NCI-H2081 treated with DMSO at 0.1 percent for 48 hours (cell line): ENCODE measurements at places on chromosomes 2 and 18.

- DNase-seq, result no peak
These were observed 69.1 kb downstream of the UXS1 start for GRCh38 chr2:106124905-106125549.

GRCh38 chr2:120220756-120221155, 2.4 kb downstream of the TMEM185B start:
- no peak for DNase-seq

DNA sequence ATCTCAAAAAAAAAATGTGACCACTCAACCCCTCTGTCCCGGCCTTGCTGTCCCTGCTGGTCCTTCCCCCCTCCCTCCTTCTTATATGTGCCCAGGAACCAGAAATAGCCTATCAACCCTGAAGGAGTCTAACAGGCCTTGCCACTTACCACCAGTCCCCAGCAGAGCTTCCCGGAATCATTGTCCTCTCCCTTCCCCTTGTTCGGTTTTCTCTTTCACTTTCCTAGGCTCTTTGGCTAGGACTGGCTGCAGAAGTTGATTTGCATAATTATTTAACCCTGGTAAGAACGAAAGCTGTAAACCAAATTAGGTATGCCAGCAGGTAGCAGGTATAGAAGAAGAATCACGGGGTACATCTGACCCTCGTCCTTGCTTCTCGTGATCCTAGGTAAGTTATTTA, 72.6 kb upstream of the ZNF532 start:
- no peak for DNase-seq

GRCh38 chr2:238291550-238292281, 3.3 kb upstream of the PER2 start:
- DNase-seq, result no peak

DNA sequence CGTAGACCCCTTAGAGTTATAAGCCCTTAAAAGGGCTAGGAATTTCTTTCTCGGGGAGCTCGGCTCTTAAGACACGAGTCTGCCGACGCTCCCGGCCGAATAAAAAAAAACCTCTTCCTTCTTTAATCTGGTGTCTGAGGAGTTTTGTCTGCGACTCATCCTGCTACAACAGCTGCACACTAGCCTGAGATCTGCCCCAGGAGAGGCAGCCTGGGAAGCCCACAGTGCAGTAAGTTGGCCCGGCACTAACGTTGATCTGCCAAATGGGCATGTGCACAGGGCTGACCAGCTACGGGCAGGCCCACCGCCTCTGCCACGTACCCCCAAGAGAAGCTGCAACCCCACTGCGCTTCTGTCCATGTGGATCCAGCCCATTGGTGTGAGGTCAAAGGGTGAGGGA, 8.4 kb upstream of the LIMS2 start:
- no peak for DNase-seq

DNA sequence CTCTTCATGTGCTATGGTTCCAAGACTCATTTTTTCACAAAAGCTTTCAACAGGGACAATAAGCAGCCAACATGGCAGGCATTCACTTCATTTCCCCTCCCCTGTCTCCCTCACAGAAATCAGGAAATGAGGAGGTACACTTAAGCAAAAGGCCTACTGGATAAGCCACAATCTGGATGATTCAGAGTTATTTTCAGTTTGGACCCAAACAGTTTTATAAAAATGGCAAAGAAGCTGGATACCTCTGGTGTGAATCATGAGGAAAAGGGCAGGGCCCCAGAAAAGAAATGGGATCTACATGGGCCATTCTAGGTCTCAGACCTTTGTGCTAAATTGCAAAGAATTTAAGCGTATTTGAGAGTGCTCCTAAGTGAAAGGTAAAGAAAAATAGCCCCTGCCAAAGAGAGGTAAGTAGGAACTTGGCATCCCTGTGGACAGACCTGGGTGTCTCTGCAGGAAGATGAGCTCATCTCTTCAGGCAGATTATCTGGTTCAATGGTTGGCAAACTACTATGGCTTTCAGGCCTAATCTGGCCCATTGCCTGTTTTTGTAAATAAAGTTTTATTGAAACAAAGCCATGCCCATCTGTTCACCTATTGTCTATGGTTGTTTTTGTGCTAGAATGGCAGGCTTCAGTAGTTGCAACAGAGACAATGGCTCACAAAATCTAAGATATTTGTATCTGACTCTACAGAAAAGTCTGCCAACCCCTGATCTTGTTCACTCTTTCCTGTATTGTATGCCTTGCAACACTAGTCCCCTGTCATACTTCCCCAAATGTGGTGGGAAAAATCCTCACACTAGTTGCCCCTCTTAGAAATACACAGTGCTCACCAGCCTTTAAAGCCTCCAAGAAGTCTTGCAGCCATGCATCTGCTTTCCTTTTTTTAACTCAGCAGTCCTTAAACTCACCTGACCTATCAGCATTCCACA, 315.0 kb downstream of the ALK start:
- DNase-seq, result no peak

DNA sequence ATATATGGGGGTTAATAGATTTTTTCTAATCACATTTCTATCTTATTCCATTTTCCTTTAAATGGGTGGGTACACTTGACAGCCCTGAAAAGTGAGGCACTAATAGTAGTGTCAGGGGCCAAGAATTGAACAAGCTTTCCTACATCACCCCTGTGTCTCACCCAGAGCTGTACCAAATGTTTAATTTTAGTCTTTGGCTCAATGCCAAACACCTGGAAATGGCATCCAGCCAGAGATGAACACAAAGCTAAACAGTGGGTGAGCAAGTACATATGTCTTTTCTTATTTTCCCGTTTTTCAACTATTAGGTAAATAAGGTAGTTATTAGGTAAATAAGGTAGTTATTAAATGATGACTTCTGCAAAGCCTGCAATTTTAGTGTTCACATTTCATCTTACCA, 276.3 kb upstream of the ERBB4 start:
- DNase-seq, result no peak

DNA sequence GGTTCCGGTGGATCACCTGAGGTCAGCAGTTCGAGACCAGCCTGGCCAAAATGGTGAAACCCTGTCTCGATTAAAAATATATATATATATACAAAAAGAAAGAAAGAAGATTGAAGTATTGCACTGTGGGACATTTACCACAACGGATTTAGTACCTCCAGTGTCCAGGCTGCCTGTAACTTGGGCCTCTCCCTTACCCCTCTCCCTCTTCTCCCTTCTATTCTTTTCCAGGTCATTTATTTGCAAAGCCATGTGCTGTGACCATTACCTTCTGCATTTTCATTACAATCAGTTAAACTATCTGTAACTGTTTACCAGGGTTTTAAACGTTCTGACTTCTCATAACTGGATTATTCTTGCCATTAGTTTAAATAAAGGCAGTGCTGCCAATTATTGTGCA, 400.9 kb upstream of the ZNF804A start:
- DNase-seq, result no peak

GRCh38 chr2:148540022-148540421, 104.5 kb upstream of the EPC2 start:
- DNase-seq, result no peak

DNA sequence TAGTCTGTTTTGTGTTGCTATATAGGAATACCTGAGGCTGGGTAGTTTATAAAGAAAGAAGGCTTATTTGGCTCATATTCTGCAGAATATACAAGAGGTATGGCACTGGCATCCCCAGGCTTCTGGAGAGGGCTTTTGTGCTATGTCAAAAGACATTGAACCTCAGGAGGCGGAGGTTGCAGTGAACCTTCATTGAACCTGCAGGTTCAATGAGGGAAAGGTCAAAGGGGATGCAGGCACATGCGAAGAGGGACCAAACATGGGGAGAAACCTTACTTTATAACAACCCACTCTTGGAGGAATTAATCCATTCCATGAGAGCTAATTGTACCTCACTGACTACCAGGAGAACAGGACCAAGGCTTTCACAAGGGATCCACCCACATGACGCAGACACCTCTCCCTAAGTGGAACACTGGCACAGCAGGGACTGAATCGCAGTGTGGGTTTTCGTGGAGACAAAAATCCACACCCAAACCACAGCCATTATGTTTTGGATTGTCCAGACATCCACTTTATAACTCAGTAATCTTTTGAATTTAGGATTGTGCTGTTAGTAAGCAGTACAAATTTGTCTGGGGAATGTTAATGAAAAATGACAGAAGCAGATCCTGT, 4.1 kb upstream of the SERPINB8 start:
- no peak for DNase-seq

GRCh38 chr2:226118471-226119429, 680.9 kb downstream of the IRS1 start:
- DNase-seq, result no peak

DNA sequence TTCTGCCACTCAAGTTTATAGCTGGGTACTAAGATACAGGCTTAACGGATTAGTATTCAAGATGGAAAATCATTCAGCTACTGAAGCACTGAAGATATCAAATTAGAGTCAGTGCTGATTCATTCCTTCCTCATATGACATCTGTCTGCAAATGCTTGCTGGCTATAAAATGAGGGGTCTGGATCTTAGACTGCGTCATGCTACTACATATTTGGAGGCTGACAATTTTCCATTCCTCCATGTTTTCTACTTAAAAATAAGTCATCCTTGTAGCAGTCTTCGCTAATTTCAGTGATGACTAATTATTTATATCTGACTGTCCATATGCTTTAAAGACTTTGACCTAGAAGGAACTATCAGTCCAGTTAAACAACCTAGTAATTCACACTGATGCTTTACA, 233.4 kb downstream of the RIT2 start:
- no peak for DNase-seq

DNA sequence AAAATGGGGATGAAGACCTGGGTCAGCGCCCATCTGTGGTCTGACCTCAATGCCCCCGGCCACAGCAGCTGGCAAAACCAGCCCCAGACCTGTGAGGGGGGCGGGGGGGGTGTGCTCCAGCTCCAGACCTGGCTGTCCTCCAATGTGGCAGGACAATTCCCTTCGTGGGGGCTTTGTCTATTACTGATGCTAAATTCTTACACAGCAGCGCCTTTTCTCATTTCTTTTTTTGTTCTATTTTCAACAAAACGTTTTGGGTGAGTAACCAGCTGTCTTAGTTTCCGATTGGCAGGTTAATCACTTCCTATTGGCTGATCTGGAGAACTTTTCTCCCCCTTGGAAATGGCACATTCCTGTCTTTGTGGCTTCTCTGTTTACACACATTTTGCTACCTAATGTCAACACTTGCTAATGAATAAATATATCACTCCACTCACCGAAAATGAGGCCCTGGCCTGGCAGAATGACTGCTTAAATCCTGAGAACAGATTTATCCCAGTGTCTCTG, 4.4 kb downstream of the SMAD7 start:
- DNase-seq, result no peak

- DNase-seq, result no peak
These were observed 97.4 kb downstream of the DDX1 start for GRCh38 chr2:15688924-15689568.

- DNase-seq, result no peak
These were observed 8.8 kb downstream of the GPR55 start for GRCh38 chr2:230916218-230916617.

DNA sequence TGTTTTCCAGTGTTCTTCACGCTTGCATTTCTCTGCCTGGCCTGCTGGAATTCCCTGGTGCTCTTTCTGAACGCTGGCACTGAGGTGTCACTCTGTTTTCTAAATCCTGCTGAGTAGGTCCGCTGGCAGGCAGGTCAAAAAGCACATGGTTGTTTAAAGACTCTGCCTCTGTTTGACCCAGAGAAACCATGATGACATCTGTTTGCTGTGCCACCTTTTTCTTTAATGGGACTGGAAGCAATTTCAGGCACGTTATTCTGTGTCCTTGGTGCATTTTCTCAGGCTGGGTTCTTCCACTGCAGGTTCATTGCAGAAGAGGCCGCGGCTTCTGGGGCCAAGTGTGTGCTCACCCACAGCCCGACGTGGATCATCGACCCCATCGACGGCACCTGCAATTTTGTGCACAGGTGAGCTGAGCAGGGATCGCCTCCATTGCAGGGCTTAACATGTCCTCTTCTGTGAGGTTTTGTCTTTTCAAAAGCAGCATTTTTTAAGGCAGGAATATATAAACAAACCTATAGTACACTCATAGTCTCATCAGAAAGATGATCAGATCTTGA, 28.4 kb downstream of the IMPA2 start:
- DNase-seq, result no peak

- no peak for DNase-seq
These were observed 398 bp downstream of the CRYBA2 start for GRCh38 chr2:218992703-218993344.

DNA sequence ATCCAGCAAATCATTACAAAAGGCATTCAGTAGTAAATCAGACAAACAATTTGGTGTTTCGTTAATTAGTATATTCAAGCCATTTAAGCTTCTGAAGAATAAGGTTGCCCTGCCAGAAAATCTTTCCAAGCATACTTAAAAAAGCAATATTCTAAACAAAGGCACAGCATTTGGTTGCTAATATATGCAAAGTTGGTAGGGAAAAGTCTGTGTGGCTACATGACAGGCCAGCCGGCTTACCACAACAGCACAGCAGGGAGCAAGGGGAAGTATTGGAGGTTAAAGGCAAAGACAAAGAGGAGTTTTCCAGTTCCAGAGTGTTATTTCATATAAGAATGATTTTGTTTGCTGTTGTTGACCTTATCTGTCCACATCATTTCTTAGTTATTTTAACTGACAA, 282.3 kb downstream of the MBD5 start:
- no peak for DNase-seq

DNA sequence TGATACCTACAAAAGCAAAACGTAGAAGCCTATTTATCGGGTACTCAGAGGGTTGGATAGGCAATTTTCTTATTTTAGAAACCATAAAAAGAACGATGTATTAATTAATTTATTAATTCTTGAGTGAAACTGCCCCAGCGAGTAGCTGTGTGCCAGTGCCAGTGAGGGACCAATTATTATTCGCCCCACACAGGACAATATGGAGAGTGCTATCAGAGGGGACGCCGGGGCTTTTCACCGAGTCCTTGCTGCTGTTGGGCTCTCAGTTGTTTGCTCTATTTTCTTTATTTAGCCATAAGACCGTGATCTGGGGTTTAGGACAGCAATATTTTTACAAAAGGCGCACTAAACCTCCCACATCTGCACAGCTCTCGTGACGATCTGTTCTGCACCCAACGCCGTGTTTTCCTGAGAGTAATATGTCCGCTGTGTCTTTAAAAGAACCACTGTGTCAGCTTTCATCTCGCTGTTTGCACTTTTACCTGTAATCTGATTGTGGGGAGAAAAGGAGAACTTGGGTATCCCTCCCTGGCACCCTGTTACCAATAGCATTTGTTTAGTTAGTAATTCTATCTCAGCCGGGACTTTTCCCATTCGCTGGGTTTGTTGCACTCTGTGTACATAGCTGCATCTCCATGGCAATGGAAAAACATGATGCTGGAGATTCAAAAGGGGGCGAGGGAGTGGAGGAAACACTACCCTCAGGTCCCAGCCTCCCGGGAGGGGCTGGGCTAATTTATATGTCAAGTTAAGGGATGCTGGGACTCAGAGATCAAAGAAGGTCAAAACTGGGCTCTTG, 30.1 kb upstream of the ZNF516 start:
- DNase-seq, result peak; percentile 96

- DNase-seq, result no peak
These were observed 266.8 kb upstream of the SIX3 start for GRCh38 chr2:44674473-44675284.
